ENCODE measurements at places on chromosomes 6 and 20.

- no peak for DNase-seq
These were observed 116.0 kb upstream of the SUPT3H start for GRCh38 chr6:45493761-45494160.

GRCh38 chr20:6679086-6679485 is 88.4 kb upstream of the BMP2 start:
- no peak for DNase-seq

- no peak for DNase-seq
These were observed 217.5 kb upstream of the THEMIS start for GRCh38 chr6:128118401-128118800.

- no peak for DNase-seq
These were observed 47.9 kb downstream of the TGM2 start for GRCh38 chr20:38117205-38117604.

GRCh38 chr20:4170621-4171537 is 155.5 kb upstream of the RNF24 start:
- DNase-seq = no peak

- no peak for DNase-seq
These were observed 26.0 kb downstream of the RBM38 start for GRCh38 chr20:57417051-57417689.

GRCh38 chr6:30483677-30484279 is 5.5 kb upstream of the HLA-E start:
- DNase-seq = no peak

DNA sequence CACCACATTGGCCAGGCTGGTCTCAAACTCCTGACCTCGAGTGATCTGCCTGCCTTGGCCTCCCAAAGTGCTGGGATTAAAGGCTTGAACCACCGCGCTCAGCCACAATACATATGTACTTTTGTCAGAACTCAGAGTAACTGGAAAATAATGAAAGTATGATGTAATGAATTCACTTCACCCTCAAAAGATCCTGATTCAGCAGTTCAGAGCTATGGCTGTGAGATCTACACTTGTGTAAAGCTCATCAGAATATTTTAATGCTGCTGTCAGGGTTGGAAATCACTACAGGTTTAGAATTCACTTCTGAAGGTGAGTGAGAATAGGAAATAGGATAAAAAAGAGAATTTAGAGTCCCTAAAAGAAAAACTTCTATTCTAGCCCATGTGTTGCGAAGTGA is 464.5 kb upstream of the NRSN1 start:
- DNase-seq = no peak

GRCh38 chr6:80276861-80277260 is 170.4 kb downstream of the BCKDHB start:
- DNase-seq = no peak

- DNase-seq = no peak
These were observed 172.6 kb upstream of the AGPAT4 start for GRCh38 chr6:161446296-161446925.

- no peak for DNase-seq
These were observed 298.2 kb downstream of the SAMD5 start for GRCh38 chr6:147806697-147807096.

DNA sequence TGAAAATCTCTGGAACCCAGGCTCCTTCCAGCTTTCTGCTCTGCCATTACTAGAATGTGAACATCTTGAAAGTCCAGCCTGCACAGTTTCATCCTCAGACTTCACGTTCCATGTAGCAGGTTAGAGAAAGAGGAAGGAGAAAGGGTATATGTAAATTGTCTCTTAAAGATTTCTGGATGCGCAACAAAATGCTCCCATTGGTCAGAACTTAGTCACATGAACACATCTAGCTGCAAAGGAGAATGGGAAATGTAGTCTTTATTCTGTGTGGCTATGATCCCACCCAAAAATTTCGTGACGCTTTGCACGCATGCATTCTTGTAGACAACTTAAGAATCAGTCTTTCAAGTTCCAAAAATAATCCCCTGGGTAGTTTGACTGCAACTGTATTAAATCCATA is 46.4 kb upstream of the CHD6 start:
- DNase-seq = no peak

- DNase-seq = peak; percentile 67
These were observed 1.8 kb downstream of the NFKBIE start for GRCh38 chr6:44263354-44264100.

- no peak for DNase-seq
These were observed 28.8 kb downstream of the RNF217 start for GRCh38 chr6:124990988-124991387.

- DNase-seq = no peak
These were observed 259.2 kb upstream of the MANEA start for GRCh38 chr6:95318137-95318536.

GRCh38 chr20:41050361-41051008 is 21.9 kb downstream of the TOP1 start:
- DNase-seq = no peak

DNA sequence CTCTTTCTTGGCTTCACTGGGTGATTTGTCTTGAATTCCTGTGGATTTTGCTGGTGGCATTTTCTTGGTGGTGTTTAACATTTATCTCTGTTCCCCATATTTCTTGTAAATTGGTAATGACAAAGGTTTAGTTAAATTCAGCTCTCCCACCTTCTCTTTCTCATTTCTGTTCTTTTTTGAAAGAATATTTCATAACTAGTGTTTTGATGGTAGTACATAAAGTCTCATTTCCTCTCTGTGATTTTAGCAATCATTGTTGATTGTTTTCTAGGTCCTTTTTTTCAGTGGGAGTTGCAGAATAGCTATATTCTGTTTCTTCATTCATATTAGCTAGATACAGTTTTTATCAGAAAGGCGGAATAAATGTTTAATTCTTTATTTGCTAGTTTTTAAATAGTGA is 73.1 kb downstream of the QKI start:
- no peak for DNase-seq

DNA sequence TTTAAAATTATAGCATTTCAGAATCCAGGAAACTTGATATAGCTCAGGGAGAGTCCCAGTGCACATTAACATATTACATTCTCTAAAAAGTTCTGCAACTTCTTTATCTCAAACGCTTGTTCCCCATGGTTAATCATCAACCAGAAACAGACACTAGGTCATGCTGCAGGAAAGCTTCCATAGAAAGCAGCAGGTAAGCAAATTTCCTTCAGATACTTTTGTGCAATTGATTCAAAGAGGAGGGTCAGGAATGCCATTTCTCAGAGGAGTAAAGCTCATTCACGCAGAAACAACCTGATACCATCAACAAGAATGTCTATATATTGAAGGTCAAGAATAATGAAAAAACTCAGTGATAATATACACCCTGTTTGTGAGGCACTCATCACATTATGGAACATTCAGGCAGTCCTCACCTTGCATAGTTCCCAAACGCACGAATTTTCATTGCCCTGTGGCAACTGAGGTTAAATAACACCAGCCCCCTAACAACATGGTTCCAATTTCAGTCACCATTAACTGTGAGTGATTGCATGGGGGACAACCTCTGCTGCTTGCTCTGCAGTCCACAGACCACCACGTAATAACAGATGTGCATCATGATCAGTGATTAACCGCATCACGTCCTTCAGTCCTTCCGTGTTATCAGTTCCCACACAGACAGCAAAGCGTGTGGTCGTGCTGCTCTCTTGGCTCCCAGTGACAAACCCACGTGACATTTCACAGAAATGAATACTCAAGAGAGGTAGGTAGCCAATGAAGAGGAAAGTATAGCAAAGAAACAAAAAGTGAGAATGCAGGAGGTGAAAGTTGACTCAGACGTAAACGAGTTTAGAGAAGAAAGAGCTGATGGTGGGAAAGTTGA is 95.7 kb downstream of the LY86 start:
- DNase-seq = peak; percentile 69

DNA sequence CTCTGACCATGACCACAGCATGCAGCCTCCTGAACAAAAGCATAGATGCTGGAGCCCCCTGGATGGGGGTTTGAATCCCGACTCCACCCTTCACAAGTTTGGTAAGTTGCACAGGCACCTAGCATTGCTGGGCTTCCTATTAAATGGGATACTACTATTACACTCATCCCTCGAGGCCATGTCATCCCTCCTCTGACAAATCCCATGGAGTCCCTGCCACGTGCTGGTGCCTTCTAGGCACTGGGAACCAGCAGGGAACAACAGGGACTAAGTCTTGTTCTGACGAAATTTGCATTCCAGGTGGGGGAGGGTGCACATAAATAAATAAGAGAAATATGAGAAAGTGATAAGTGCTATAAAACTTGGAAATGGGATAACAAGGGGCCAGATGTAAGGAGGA is 15.3 kb upstream of the SIRPA start:
- DNase-seq = no peak

GRCh38 chr20:35187584-35188190 is 15.8 kb downstream of the PROCR start:
- no peak for DNase-seq
